ENCODE measurements at places on chromosomes 16 and 17. TPM values are rescaled to one million over a fixed set of nuclear protein-coding genes. Genes with fewer than 3 reads are reported as not detected.

Gene RND2
- 0.07 TPM for total RNA-seq

Gene PRSS22
- total RNA-seq = 7.5 TPM

Gene BCAR1
- 30.1 TPM for total RNA-seq

Gene GDPD3
- total RNA-seq = 1.8 TPM

Gene KRTAP1-1
- total RNA-seq = not detected

Gene FAM20A
- not detected for total RNA-seq

Gene GH2
- total RNA-seq = not detected

Gene SLC5A10
- total RNA-seq = 0.07 TPM

Gene SETD1A
- total RNA-seq = 6.9 TPM

Gene C16orf89
- total RNA-seq = not detected

Gene PERCC1
- not detected for total RNA-seq

All from nasal cavity respiratory epithelium epithelial cell of viscerocranial mucosa (primary cell).